HepG2 (cell line): ENCODE measurements at places on chromosomes 7 and 10.

DNA sequence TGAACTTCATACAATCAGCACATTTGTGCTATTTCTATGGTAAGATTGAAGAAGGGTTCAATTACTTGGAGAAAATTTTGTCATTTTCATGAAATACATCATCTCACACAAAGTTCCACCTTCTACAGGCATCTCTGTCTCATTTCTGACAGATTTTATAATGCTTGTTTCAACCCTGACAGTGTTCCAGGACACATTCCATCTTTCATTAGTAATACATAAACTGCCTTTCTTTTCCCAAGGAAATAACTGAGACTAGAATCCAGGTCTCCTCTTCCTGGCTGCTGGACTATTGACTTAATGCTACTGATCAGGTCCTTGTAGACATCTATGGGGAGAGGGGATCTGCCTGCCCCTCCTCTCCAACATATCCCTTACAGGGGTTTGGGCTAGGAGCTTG is 70.1 kb upstream of the PLPP4 start:
- DNase-seq, result no peak

DNA sequence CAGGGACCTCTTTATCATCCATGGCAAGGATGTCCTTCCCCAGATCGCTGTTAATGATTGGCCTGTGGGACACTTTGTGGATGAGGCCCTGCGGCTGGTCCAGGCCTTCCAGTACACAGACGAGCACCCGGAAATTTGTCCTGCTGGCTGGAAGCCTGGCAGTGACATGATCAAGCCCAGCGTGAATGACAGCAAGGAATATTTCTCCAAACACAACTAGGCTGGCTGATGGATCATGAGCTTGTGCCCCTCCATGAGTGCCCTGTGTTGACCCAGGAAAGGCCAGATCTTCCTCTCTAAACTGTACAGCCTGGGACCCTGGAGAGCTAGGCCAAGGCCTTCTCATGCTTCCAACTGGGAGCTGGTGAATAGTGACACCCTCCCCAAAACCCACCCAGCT is 124.1 kb downstream of the CUL2 start:
- peak; percentile 28 for DNase-seq

- DNase-seq, result no peak
Observed at GRCh38 chr7:151857412-151857811, 19.5 kb downstream of the PRKAG2 start.

DNA sequence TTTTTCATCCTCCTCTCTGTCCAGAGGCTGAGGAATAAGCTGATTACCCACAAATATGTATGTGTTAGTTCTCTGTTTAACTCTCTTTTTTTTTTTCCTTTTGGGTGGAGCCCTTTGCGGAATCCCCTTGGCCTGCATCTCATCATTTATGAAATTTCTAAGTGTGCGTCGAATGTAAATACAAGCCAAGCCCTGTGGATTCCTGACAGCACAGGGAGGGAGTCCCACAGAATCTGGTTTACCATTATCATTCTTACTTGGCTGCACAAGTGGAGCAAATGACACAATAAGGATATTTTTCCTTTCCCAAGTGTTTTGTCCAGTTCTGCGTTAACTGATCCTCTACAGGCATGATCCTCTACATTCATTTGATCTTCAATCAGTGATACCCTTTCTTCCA is 11.4 kb downstream of the STK31 start:
- no peak for DNase-seq

- no peak for DNase-seq
Observed at GRCh38 chr10:72259491-72260238, 14.1 kb upstream of the DDIT4 start.

GRCh38 chr7:73746378-73746777 is 7.8 kb upstream of the ABHD11 start:
- DNase-seq, result no peak

DNA sequence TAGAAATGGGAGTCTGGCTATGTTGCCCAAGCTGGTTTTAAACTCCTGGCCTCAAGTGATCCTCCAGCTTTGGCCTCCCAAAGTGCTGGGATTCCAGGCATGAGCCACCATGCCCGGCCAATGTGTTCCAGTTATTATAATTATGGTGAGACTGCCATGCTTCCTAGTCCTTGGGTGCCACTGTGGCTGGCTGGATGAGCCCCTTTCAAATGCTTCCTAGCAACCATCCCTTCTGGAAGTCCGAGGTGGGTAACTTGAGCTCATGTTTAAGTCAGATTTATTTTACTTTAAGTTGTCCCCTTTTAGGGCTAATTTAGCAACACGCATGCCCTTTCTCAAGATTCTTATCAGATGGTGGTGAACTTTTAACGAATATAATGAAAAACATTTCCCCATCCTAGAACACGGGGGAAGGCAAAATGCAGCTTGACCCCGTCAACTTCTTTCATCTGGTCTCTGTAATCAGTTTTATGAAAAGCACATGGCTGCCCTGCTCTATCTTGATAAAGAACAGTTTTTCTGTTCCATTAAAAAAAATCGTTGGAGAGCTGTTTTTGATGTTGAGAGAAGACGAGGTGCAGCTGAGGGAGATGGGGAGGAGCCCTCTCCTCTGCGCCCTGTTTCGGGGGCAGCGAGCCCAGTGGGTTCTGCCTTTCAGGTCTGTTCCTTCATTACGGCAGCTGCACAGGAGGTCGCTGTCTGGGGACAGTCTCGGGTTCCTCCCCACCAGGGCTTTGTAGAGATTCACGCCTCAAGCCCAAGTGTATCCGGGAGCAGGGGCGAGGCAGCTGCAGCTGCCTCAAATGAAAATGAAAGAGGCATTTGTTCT is 61.0 kb upstream of the MKI67 start:
- DNase-seq, result no peak
